Vein endothelial cell (primary cell): ENCODE measurements at places on chromosomes 7 and 10. TPM values are rescaled to one million over a fixed set of nuclear protein-coding genes. Genes with fewer than 3 reads are reported as not detected.

CALN1 gene
- total RNA-seq: not detected in 2 replicates

ENTPD1 gene
- 40.5 and 41.2 TPM in 2 replicates for total RNA-seq

TBRG4 gene
- total RNA-seq: 55.1 and 61.4 TPM in 2 replicates

MNX1 gene
- total RNA-seq: not detected in 2 replicates

FLNC gene
- 182 and 242 TPM in 2 replicates for total RNA-seq

DNAJC1 gene
- 26.1 and 31.4 TPM in 2 replicates for total RNA-seq

SEMA3D gene
- 0.57 and 0.98 TPM in 2 replicates for total RNA-seq

DNAJB9 gene
- total RNA-seq: 13.1 and 14.0 TPM in 2 replicates

PRSS1 gene
- total RNA-seq: not detected in 2 replicates

ANXA11 gene
- total RNA-seq: 58.7 and 60.1 TPM in 2 replicates

ADAM8 gene
- total RNA-seq: 0.33 and 0.57 TPM in 2 replicates

SEMA4G gene
- 1.9 and 2.9 TPM in 2 replicates for total RNA-seq

C10orf67 gene
- not detected in 2 replicates for total RNA-seq

CLDN3 gene
- 0.98 TPM in 1 of 2 replicates, not detected in the other for total RNA-seq

FZD1 gene
- total RNA-seq: 7.2 and 7.8 TPM in 2 replicates

GHITM gene
- total RNA-seq: 137 and 149 TPM in 2 replicates

PNLIPRP2 gene
- not detected in 2 replicates for total RNA-seq

CCL24 gene
- total RNA-seq: not detected in 2 replicates

TRIM73 gene
- 0.98 and 1.2 TPM in 2 replicates for total RNA-seq

FAM25G gene
- not detected in 2 replicates for total RNA-seq

MSMB gene
- not detected in 2 replicates for total RNA-seq

KCNMA1 gene
- 0.19 TPM in 1 of 2 replicates, not detected in the other for total RNA-seq

MMS19 gene
- 117 and 122 TPM in 2 replicates for total RNA-seq

ATG9B gene
- under 0.01 and 0.10 TPM in 2 replicates for total RNA-seq

PSPH gene
- total RNA-seq: 33.1 and 40.8 TPM in 2 replicates

PWWP2B gene
- total RNA-seq: 15.8 and 19.6 TPM in 2 replicates

SCIN gene
- 0.33 and 0.76 TPM in 2 replicates for total RNA-seq

TAS2R3 gene
- total RNA-seq: 0.98 and 1.2 TPM in 2 replicates

CYP2C19 gene
- total RNA-seq: not detected in 2 replicates

PAX4 gene
- not detected in 2 replicates for total RNA-seq

PIK3CG gene
- 8.8 and 17.3 TPM in 2 replicates for total RNA-seq

TYW1B gene
- total RNA-seq: 4.2 and 4.9 TPM in 2 replicates

KNDC1 gene
- not detected in 2 replicates for total RNA-seq

IFIT1B gene
- total RNA-seq: not detected in 2 replicates

ABCC2 gene
- 0.65 and 0.86 TPM in 2 replicates for total RNA-seq

SORCS1 gene
- not detected in 2 replicates for total RNA-seq

SLC16A9 gene
- under 0.01 and 0.67 TPM in 2 replicates for total RNA-seq

RASA4B gene
- total RNA-seq: 3.8 and 15.4 TPM in 2 replicates

FAM170B gene
- not detected in 2 replicates for total RNA-seq

PCLO gene
- 3.8 and 3.9 TPM in 2 replicates for total RNA-seq

TAS2R4 gene
- 0.98 and 1.9 TPM in 2 replicates for total RNA-seq

TMEM139 gene
- total RNA-seq: not detected in 2 replicates

C10orf62 gene
- 0.10 TPM in 1 of 2 replicates, not detected in the other for total RNA-seq

NCF1 gene
- total RNA-seq: not detected in 2 replicates

SAP25 gene
- total RNA-seq: not detected in 2 replicates

NPY gene
- not detected in 2 replicates for total RNA-seq

LRMDA gene
- total RNA-seq: 18.3 TPM in 2 replicates
